Anterior cingulate cortex (tissue), 58 donors: ENCODE measurements at places on chromosomes 3 and 15.

DNA sequence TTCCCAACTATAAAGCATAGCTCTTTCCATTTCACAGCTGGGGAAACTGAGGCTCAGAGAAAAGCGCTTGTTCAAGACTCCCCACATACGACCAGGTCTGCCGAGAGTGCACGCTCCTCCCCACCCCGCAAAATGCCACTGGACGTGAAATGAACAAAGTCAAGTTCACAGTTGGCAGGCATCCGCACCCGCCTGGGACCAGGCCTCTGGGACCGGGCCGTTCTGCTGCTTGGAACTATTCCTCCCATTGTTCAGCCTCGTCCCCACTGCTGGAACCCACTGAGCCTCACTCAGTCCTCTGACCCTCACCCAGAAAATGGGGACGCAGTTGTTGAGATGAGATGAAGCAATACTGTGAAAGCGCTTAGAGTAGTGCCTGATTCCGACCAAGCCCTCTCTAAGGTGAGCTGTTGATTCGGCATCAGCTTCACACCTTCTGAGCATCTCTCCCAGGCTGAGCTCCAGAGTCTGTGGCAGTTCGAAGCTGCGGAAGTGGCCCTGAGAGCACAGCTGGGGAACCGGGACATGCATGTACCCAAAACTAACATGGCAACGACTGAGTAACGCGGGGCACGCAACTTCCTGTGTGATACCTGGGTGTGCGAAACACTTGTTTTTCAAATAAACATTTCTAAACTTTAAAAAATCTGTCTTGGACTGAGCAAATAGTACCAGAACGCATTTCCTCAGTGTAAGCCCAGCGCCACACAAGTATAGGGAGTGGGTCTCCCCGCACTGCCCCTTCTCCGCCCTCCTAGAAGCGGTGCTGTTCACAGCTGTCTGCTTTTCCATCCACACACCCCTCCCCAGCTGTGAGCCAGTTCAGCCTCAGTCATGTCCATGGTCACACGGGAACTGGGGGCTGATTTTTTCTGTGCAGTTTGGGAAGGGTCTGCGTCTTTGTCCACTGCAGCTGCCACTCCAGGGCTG, 93.4 kb downstream of the CHSY1 start:
- DNase-seq = no peak

DNA sequence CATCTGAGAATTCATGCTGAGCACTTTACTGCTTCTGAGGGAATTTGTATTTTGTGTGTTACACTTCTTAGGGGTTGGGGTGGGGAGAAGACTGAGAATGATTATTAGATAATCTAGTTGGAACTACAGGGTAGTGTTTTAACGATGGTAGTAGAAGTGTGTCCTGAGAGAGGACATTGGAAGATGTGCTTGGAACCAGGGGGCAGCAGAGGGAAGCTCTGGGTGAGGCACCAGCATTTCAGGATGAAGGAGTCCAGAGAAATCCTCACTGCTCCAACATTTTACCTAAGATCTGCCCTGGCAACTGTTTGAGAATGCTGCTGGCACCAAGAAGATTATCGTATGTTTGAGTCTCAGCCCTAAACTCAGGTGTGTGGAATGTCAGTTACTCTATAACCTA, 145.5 kb downstream of the SQOR start:
- DNase-seq = no peak

DNA sequence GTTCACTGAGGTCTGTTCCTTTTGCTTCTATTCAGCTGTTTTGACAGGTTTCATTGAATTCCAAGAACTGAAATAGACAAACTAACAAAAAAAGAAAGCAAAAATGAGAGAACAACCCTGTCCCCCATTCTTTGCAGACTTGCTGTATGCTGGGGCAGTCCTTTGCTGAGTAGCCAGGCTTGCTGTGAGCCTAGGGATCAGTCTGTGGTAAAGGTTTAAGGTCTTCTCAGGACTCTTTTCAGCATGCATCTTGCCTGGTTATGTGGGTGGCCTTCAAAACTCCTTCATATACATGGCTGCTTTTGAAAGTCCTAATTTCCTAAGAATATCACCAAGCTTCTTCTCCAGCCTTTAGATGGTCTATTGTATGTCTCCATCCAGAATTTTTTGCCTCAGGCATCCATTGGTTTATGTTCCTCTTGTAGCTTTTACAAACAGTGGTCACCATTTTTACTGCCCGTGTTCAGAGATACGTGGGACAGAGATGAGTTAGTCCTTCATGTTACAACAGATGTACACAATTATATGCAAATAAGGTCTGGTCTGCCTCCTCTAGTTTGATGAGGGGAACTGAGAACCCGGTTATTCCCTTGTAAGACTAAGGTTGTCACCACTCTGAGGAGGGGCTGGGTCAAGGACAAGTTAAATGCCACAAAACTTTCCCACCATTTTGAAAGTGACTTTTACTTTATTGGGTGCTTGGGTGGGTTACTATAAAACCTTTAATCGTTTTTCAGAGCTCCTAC, 41.4 kb downstream of the SACM1L start:
- DNase-seq = no peak

DNA sequence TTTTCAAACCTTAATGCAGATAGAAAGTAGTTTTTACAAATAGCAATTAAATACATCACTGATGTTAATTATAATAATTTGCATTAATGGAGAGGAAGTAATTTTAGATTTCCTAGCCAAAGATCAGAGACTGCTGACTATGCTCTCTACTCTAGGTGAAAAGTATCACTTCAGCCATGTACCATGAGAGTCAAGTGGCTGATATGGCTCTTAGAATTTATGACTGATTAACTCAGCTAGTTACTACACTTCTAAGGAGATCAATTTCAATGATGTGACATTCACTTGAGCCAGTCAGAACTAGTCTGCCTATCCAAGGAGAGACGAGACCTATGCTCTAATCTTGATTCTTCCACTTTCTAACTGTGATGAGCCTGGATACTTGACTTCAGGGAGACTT, 405.7 kb upstream of the RORA start:
- DNase-seq = no peak

DNA sequence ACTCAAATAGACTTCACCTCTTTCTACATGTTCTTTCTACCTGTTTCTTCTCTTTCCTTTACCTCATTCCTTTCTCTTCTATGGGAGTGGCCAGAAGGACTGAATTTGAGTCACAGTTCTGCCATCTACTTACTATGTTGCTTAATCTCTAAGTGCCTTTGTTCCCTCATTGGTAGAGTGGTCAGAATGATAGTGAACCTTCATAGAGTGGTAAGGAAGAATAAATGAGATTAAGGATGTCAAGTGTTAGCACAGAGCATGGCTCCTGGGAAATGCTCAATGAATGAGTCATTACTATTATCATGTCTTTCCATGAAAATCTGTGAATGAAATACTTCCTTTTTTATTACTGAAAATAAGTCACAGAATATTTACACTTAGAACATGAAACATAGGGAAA, 17.5 kb downstream of the TMEM207 start:
- no peak for DNase-seq
